ENCODE measurements at places on chromosomes 11 and 22.

GRCh38 chr22:39308614-39309363, 10.6 kb downstream of the RPL3 start:
- DNase-seq: peak; percentile 99

GRCh38 chr22:31329029-31329428, 17.1 kb downstream of the PATZ1 start:
- no peak for DNase-seq

DNA sequence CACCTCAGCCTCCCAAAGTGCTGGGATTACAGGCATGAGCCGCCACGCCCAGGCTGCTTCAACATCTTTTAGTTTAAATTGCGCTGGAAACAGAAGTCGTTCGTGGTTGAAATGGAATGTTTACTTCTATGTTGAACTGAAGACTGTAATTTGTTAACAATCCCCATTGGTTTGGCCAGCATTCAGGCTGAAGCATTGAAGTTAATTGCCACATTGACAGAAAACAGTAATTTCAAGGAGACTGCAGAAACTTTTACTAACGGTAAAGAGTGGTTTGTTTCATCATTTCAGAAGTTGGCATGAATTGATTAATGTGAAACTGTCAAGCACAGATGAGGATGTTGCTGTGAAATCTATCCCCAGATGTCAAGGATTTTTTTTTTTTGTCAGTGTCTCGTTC, 14.2 kb downstream of the AP5B1 start:
- peak; percentile 63 for DNase-seq

- DNase-seq: no peak
Observed at GRCh38 chr11:71929491-71929890, 645 bp downstream of the RNF121 start.

GRCh38 chr11:12674571-12674935, 332 bp downstream of the TEAD1 start:
- DNase-seq: no peak

- no peak for DNase-seq
Observed at GRCh38 chr22:37230673-37231405, 13.2 kb downstream of the RAC2 start.

DNA sequence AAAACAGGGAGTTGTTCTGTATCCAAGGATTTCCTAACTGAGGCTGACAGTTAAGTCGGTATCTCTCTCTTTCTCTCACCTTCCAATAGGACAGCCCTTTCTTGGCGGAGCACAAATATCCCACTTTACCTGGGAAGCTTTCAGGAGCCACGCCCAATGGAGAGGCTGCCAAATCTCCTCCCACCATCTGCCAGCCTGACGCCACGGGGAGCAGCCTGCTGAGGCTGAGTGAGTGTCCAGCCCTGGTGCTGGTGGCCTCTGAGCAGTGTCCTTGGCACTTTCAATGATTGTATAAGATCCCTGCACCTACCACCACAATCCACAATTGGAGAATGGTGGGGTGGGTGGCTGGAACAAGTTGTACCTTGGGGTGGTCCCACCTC, 33.7 kb downstream of the CYB5R2 start:
- DNase-seq: no peak

GRCh38 chr11:62479631-62480201, 60.9 kb downstream of the SCGB1A1 start:
- DNase-seq: peak; percentile 62

DNA sequence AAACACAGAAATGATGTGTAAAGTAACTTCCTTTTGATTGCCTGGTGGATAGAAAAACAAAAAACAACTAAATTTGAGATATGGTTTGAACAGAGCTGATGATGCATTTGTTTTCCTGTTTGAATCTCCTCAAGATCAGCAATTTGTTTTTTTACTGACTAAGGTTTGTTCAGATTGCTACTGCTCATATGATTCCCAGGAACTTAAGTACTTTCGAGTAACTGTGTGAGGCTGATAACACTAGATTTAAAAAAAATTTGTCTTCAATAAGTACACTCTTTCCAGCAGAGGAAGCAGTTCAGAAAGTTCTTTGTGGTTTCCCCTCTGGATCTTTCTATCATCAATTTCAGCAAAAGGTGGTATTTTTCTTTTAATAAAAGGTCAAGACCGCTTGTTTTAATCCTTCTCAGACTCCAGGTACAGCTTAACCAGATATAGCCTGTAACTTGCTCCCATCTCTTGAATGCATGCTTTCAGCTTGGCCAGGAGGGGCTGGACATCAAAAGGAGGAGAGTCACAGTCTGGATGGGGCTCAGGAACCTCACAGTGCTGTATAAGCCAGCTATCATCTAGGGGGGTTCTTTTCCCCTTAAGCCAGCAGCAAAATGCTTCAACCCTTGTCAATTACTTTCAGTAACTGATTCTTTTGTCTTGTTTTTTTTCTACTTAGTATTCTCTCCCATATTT, 12.3 kb upstream of the MS4A6E start:
- no peak for DNase-seq

GRCh38 chr11:92762121-92762540, 207.3 kb upstream of the MTNR1B start:
- no peak for DNase-seq

DNA sequence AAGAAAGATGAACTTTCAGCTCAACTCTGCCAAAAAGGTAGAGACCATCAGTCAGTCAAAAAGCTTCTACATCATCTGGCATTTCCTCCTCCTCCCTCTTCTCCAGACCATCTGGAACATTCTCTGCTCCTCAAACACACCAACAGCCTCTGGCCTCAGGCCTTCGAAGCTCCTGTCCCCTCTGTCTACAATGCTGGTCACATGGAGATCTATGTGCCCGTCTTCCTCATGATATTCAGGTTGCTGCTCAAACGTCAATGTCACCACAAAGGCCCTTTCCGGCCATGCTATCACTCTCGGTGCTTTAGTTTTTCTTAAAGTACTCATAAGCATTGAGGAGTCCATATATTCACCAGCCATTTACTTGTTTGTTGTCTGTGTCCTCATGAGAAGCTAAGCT, 146.2 kb downstream of the SPATA19 start:
- DNase-seq: no peak

DNA sequence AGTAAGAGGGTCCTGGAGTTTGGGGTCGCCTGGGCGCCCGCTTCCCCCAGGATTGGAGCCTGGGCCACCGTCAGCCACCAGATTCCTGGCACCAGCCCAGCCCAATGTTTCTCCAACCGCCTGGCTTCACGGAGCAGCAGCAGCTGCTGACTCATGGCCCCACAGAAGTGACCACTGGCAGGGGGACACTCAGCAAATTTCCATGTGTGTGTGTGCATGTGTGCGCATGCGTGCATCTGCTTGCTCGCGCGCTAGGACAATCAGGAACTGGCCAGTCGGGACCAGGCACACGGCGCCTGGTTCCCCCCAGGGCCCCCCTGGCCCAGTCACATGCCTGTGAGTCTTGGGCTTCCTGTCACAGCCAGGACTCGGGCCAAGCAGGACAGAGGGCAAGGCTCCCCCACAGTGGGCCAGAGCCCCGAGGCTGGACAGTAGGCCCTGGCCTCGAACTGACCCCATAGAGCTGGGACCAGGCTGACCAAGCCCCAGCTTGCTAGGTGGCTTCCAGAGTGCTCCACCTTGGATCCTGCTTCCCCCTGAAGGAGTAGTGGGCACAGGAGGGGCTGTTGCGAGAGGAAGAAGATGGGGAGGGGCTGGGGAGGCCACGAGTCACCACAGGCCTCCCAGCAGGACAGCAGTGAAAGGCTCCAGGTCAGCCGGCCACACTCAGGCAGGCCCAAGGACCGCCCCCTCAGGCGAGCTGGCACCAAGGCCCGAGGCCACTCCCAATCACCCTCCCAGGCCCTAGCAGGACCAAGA, 3.2 kb downstream of the CTSD start:
- no peak for DNase-seq

- DNase-seq: no peak
Observed at GRCh38 chr11:107669893-107670601, 41.8 kb downstream of the SLN start.

GRCh38 chr22:33894515-33894914, 25.8 kb downstream of the LARGE1 start:
- DNase-seq: no peak

DNA sequence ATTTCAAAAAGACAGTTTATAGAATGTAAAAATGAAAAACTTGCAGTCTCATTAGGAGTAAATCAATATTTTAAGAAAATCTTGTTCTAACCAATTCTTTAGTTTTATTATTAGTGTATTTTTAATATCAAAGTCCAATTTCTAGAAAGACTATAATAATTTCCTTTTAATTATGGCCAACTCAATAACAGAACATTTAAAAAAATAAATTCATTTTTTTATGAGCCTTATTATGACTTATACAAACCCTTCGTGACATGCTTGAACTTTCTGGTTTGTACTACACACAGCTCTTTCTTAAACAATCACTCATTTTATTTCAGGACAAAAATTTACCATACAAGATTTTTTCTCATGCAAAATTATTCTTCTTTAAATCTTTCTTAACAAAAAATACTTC, 11.7 kb upstream of the MRGPRE start:
- no peak for DNase-seq

- DNase-seq: no peak
Observed at GRCh38 chr11:122814401-122814800, 23.9 kb upstream of the CRTAM start.

- peak; percentile 10 for DNase-seq
Observed at GRCh38 chr11:444396-445144, 2.8 kb upstream of the ANO9 start.

GRCh38 chr11:1341928-1342524, 32.6 kb upstream of the TOLLIP start:
- peak; percentile 16 for DNase-seq

- DNase-seq: no peak
Observed at GRCh38 chr22:26328221-26328620, 100.8 kb upstream of the ASPHD2 start.

DNA sequence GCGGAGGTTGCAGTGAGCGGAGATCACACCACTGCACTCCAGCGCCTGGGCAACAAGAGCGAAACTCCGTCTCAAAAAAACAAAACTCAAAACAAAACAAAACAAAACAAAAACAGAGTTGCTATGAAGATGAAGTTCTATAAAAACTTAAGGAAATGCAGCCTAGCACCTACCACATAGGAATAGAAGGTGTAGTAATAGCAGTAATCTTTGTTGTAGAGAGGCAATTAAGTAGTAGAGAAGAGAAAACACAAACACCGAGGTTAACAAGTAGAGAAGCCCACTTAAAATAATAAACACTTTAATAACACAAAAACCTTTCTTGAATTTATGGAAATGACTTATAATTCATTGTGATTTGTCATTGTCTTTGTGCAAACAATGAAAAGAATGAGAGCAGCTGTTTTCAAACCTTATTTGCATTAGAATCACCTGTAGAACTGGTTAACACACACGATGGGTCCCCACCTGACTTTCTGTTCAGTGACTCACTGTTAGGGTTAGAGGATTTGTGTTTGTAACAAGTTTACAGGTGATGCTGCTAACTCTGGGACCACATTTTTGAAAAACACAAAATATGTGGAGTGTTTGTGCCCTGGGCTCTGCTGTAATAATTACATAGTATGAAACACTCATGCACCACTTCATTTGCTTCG, 43.1 kb downstream of the TYR start:
- DNase-seq: no peak

DNA sequence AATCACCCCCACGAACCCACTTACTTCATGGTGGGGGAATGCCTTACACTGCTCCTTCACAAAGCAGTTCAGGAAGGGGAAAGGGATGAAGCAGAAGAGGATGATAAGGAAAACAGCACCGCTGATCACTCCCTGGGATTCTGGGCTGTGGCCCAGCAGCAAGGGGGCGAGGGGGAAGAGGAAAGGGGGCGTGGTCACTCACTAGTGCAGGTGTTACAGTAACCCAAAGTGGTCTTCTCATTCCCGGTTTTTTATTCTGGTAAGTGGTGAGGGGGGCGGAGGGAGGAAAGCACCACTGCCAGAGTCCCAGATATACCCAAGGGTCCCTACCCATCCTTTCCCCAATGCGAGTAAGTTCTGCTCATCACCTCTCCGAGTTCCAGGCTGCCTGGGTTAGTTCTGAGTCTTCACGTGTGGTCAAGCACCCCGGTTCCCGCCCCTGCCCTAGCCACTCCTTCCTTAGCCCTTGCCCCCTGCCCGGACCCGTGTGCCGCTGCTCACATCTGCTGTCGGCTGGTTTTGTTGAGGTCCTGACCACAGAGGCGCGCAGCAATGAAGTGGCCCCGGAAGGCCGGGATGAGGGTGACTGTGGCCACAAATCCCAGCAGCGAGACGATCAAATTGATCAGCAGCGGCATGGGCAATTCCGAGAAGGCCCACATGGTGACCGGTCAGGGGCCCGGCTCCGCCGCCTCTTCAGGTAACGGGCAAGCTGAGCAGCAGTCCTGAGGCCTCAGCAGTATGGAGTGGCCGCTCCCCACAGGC, 477 bp downstream of the DPAGT1 start:
- no peak for DNase-seq

- DNase-seq: peak; percentile 48
Observed at GRCh38 chr22:43862074-43862881, at the start of gene SULT4A1. SULT4A1 (minus strand) TSS chr22:43862513; CDS start chr22:43862382, 131 bp downstream.

- DNase-seq: no peak
Observed at GRCh38 chr11:70820712-70821111, 422.4 kb downstream of the CTTN start.

GRCh38 chr22:23282986-23283385, 102.7 kb downstream of the BCR start:
- no peak for DNase-seq

DNA sequence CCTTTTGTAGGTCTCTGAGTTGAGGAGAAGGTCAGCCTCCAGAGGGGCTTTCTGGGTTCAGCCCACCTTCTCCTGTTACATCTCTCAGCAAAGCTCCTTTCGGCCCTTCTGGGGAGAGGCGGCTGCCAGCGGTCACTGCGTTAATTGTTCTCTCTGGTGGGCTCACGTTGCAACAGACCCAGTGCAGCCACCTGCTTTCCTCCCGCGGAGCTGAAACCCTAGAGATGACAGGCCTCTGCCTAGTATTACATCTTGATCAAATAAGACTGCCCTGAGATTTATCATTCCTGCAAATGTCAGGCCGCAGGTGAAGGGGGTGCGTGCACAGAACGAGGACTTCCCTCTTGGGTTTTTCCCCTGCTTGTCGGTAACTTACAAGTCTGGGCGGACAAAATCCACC, 43.2 kb upstream of the CREB3L1 start:
- no peak for DNase-seq

GRCh38 chr11:62432695-62433094, 13.9 kb downstream of the SCGB1A1 start:
- no peak for DNase-seq

DNA sequence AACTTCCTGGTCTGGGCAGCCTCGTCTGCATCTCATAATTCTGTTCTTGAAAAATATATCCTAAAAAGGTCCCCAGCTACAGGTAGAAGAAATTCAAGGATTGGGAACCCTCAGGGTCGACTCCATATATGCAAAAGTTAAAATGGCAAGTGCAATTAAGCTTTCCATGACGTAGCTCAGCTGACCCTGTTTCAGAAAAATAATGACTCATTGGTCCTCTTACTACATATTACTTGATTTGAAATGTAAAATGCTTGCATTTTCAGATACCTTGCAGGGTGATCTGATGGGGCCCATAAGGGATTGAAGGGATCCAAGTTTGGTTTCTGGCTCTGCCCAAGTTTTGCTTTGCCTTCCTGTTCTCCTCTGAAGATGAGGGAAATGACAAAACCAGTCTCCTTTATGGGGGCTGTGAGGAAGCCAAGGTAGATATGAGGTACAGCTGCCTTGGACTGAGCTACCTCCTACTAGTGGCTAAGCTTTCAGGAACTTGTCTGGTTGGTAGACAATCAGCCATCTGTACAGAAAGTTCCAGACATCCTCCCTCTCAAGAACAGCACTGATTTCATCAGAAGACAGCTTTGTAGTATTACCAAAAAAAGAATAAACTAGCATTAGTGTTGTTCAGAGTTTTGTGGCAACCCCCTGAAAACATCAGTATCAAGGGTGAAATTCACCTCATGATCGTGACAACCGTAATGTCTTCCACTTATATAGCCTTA, 177.3 kb downstream of the DBX1 start:
- no peak for DNase-seq

GRCh38 chr11:64148226-64148916, 17.5 kb downstream of the MACROD1 start:
- DNase-seq: peak; percentile 78
